ENCODE measurements at places on chromosomes 1 and 21.

- DNase-seq = no peak
Measured at GRCh38 chr1:160112357-160112756, 3.2 kb upstream of the ATP1A2 start.

- DNase-seq = no peak
Measured at GRCh38 chr1:55877437-55878232, 662.5 kb upstream of the USP24 start.

GRCh38 chr1:192126030-192126619 is 32.1 kb upstream of the RGS18 start:
- no peak for DNase-seq

DNA sequence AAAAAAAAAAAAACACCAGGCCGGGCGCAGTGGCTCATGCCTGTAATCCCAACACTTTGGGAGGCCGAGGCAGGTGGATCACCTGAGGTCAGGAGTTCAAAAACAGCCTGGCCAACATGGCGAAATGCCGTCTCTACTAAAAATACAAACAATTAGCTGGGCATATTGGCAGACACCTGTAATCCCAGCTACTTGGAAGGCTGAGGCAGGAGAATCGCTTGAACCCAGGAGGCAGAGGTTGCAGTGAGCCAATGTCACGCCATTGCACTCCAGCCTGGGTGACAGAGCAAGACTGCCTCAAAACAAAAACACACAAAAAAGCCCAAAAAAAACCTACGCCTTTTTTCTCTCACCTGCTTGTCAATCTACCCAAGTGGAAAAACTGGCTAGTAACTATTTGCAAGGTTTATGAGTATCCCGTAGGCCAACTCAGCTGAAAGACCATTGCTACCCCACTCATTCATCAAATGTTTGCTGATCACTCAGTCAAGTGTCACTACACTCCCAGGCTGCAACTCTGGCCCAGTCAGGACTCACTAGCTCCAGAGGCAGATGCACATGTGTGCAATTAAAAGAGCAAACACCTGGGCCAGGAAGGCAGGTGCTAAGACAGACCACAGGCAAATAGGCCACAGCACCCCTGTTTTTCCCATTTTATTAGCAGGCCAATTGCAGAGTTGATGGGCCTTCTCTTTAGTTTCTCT is 2.0 kb downstream of the CSRP1 start:
- no peak for DNase-seq

- DNase-seq = no peak
Measured at GRCh38 chr1:207128336-207128921, 24.4 kb downstream of the C4BPA start.

GRCh38 chr1:20850021-20850420 is 62.9 kb upstream of the HP1BP3 start:
- no peak for DNase-seq

- DNase-seq = no peak
Measured at GRCh38 chr1:55833529-55834091, 618.4 kb upstream of the USP24 start.

DNA sequence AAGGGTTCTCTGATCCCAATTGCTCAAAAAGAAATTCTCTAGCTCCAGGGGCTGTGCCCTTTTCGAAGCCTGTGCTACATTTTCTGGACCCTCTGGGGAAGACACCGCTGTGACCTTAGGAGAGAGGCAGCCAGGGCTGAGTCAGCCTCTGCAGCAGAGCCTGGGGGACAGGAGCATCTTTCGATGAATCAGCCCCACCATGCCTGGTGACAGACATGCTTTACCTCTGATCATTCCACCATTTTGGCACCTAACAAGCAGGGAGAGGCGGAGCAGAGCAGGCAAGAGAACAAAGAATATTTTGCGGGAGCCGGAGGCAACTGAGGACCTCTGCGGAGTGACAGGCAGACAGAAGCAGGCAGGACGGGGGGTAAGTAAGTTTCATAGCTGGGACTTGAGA is 84.9 kb downstream of the VWA5B1 start:
- no peak for DNase-seq

DNA sequence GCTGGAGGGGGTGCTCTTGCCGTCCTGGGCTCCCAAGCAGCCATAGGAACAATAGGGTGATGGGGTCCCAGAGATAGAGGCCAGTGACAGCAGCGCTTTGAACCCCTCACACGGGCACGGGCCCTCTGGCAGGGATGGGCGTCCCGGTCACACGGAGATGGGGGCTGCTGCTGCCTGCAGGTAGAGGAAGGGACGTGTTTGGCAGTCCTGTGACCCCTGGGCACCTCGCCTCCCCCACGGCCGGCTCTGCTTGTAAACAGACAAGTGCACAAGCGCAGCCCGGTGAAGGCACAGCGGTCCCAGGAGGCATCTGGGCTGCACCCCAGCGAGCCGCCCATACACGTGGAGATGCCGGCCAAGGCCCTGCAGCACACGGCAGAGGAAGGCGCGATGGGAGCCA is 36.5 kb upstream of the PDE9A start:
- no peak for DNase-seq

- DNase-seq = no peak
Measured at GRCh38 chr1:14117700-14118099, 417.7 kb downstream of the PRDM2 start.

GRCh38 chr1:29123887-29124365 is at the start of gene TMEM200B:
Gene TMEM200B, minus strand, starts transcription at chr1:29123903. Its CDS starts 2,075 bp downstream, at chr1:29121828.
- no peak for DNase-seq

GRCh38 chr1:18972531-18972930 is 16.1 kb upstream of the IFFO2 start:
- no peak for DNase-seq
